CD4-positive, alpha-beta T cell treated with Interleukin-17A for 4 hours (primary cell): ENCODE measurements at places on chromosomes 11 and 22.

DNA sequence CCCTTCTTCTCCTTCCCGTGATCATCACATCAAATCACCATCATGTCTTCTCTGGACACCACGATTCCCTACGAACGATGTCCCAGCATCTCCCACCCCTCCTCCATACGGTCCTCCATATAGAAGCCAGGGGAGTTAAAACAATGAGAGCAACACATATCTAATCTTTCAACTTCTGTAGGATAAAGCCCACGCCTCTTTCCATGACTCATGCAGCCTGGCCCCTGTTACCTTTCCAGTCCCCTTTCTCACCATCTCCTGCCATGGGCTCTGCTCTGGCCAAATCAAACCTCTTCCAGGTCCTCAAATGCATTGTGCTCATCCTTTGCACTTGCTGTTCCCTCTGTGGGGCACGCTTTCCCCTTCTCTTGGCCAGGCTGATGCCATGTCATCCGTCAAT is 23.6 kb downstream of the RPS6KA4 start:
- no peak for DNase-seq

DNA sequence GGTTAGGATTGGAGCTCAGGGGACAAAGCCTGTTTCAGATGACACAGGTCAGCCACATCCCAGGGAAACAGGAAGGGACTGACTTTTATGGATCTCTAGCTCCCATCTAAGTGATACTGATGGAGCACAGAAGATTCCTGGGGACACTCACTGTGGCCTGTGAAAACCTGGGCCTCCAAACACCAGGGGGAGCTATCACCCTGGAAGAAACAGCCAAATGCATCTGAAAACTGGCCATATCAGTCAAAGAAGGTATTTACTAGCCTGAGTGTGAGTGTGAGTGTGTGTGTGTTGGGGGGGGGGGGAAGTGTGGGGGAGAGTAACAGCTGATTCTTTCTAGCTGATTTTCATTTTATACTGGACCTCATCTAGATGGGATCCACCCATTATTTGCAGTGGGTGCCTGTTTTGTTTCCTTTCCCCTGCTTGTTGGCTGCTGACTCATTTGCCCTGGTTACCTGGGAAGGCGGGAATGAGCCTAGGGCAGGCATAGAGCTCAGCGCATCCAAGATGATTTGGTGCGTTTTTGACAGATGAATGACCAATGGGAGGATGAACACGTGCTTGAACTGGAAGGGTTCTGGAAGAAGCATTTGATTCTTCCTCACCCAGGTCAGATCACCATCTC is 284.0 kb downstream of the KIRREL3 start:
- DNase-seq, result peak; percentile 17

DNA sequence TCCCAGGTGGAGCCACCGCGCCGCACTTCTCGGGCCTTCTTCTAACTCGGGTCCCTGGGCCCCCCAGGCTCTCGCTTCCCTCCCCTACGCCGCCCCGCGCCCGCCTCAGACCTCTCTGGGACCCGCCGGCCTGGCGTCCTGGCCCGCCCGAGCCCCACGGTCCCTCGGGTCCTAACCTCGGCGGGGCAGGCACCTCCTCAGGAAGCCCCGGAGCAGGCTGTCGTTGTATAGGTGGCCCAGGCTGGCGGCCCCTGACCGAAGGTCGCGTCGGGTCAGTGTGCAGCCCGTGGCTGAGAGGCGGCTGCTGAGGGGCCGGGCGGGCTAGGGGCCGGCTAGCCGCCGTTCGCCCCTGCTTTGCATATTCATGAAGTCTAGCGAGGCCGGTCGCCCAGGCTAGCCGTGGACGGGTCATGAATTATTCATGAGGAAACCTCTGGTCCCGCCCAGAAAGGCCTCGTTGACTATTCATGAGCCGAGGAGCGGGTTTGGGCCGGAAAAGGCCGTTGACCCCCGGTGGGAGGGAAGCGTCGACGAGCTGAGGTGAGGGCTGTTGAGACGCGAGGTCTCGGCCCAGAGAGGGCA is at the start of gene HORMAD2:
HORMAD2 (plus strand) TSS at position 513 of the 582 bp plus-strand sequence. CDS start 13,489 bp downstream, outside the sequence.
- no peak for DNase-seq

- DNase-seq, result peak; percentile 64
Measured at GRCh38 chr11:1772270-1773130, 8.8 kb upstream of the CTSD start.

- no peak for DNase-seq
Measured at GRCh38 chr22:35905894-35906293, 122.7 kb downstream of the RBFOX2 start.
